ENCODE measurements at places on chromosomes 16 and 17. TPM values are rescaled to one million over a fixed set of nuclear protein-coding genes. Genes with fewer than 3 reads are reported as not detected.

The CD300LF gene
- polyA plus RNA-seq: 0.44 TPM

GRCh38 chr16:88917146-88917914, 50.9 kb upstream of the PABPN1L start:
- DNase-seq: no peak

GRCh38 chr16:81841722-81842121, 62.6 kb downstream of the PLCG2 start:
- no peak for DNase-seq

DNA sequence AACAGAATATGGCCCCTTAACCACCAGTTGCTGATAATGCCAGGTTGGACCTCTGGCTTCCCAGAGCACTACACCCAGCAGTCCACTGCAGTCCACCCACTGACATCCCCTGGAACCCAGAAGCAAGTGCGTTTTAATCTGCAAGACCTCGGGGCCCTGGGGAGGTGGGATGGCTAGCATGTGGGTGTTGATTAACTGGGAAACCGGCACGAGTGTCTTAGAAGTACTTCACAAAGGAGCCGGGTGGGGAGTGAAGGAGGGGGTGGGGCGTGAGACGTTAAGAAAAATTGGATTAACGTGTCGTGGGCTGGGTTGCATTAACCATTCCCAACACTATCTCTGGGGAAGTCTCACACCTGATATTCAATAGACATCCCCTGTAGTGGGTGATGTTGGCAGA, 6.1 kb upstream of the HIC1 start:
- DNase-seq: no peak

The GPR139 gene
- not detected for polyA plus RNA-seq

DNA sequence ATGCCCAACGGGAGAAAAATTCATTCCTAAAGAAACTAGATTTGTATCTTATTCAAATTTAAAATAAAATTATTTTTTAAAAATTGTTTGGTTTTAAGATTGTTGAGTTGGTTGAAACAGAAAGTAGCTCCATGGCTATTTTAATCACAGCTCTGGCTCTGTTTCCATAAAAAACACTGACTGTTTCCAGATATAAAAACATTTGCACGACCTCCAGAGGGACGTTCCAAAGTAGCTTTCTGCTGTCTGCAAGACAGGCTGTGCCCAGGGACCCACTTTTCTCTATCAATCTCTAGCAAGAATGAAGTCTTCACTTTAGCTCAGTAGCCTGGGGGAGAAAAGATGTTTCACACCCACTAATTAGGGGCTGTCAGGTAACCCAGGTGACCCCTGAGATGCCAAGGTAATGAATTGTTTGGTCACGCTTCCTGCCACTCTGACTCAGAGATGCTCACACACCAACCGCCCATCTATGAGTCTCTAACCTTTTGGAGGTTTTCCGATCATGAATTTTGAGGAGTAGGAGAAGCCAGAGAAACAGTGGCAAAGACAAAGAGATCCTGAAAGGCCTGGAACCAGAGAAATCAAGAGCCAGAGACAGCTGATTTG, 220.1 kb upstream of the SOX9 start:
- no peak for DNase-seq

The CORO1A gene
- polyA plus RNA-seq: 9.7 TPM
